T-helper 1 cell (primary cell): ENCODE measurements at places on chromosomes 4 and X.

- no peak for DNase-seq
Measured at GRCh38 chr4:8201321-8201781, 2.3 kb downstream of the SH3TC1 start.

GRCh38 chr4:117370944-117371668, 285.7 kb upstream of the TRAM1L1 start:
- no peak for DNase-seq

GRCh38 chrX:109350051-109350450, 131.8 kb downstream of the GUCY2F start:
- DNase-seq = no peak

DNA sequence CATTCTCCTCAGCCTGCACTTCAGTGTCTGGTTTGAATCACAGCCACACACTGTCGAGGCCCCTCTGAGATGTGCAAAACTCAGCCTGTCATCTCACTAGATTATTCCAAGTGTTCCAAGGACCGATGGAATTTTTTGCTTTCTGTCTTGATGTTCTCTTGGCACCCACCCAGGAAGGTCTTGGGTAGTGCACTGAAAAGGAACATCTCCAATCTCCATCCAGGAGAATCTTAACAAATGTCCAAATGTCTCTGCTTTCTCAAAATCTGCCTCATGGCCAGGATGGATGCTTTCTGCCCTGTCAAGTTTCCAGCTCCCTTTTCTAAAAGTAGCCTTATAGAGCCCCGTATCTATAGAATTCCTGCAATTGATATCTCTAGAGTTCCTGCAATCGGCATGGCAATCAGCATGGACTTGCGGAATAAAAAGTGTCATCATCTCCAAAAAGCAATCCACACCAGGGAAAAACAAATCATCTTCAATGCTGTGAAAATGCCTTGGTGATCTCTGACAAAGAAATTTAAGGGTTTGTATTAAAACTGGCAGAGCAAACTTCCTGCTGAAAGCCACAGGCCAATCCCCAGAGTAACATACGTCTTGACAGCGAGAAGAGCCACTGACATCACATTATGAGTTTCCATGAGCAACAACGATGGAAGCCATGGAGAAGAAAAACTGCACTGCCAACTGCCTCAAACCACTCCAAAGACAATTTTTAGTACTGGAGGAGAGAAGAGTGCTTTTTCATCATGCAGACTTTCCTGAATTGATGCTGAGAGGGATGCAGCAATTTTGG, 215.3 kb upstream of the FAM9B start:
- no peak for DNase-seq

DNA sequence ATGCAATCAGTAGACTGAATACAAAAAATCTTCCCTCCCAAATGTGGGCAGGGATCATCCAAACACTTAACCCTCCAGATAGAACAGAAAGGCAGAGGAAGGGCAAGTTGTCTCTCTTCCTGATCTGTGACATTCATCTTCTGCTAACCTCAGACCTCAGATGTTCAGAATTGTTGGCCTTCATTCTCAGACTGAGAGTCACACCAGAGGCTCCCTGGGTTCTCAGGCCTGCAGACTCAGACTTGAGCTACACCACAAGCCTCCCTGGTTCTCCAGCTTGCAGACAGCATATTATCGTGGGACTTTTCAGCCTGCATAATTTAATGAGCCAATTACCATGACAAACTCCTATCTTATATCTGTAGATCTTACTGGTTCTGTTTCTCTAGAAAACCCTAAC, 1471.6 kb upstream of the ADGRL3 start:
- no peak for DNase-seq

DNA sequence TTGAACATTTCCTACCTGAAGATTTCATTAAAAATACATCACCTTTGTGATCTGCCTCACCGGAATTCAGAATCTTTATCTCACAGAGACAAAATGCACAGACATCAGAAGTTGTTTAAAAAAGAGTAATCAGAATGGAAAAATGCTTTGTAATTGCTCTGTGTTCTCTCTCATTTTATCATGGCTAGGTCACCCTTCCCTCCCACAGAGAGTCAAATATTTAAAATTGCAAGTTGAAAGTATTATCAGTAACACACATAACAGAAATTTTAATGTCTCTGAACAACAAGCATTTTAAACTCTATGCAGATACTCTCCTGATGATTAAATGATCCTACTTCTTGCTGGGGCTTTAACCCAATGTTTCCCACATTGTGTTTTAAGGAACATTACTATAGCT, 362.0 kb downstream of the CBLL2 start:
- no peak for DNase-seq

- no peak for DNase-seq
Measured at GRCh38 chr4:163621821-163622220, 127.3 kb downstream of the TMA16 start.

GRCh38 chr4:100881283-100881682, 363.5 kb upstream of the EMCN start:
- DNase-seq = no peak

DNA sequence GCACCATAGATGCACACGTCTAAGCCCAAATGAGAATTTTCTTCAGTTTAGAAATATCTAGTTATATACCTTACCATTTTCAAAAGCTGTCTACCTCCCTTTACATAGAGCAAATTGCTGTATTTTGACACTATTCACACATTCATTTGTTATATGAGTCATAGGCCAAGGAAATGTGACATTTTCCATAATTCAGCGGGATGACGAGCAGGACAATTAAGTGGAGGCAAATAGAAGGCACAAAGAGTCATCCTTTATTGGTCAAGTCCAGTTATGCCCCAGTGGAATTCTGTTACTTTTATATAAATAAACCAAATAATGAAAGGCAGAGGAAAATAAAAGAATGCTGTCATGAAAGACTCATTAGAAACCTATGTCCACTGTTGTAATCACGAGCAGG, 27.9 kb downstream of the FGF13 start:
- no peak for DNase-seq

- no peak for DNase-seq
Measured at GRCh38 chr4:70138751-70139150, 15.3 kb upstream of the PRR27 start.

DNA sequence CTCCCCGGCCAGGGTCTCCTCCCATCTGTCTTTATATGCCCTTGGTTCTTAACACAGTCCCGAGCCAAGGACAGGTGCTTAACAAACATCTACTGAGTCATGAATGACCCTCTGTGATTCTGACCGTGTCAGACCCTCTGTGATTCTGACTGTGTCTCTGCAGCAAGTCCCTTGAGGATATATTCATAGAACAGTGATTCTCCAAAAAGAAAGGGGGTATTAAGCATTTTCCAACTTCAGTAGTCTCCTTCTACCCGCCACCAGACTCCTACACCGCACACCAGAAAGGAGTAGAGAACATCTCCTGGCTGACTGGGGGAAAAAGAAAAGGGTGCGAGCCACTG, 13.6 kb downstream of the ACSL1 start:
- no peak for DNase-seq

DNA sequence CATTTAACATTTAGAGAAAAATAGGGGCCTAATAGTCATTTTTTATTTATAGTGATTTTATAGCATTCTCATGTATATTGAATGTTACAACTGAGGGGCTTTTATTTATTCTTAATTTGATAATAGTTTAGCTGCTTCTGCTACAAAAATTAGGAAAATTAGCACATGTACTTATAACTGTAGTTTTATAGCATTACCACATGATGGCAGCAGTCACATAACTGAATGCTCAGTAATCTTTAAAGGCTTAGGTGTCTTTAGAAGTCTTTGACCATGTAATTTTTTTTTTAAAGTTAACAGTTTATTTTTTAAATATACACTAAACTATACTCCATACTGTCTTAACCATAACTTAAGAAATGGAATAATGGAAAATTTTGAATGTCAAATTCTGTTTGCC, 136.6 kb downstream of the STAG2 start:
- DNase-seq = no peak
